ENCODE measurements at places on chromosomes 13 and 19. TPM values are rescaled to one million over a fixed set of nuclear protein-coding genes. Genes with fewer than 3 reads are reported as not detected.

DNA sequence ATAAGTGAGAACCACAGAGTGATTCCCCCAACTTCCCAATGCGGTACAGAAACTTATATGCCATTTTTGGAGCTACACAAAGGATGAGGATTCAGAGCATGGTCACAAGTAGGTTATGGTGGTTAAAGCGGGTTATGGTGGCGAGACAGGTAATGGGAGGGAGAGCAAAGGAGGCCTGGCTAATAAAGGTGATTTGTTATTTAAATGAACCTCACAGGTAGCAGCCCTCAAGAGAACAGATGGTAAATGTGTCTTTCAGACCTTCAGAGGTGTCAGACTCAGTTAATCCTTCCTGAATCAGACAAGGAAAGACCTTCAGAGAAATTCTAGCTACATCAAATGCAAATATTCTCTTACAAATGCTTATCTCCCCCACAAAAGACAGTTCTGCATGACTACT lies 1971.4 kb downstream of the OLFM4 start:
- no peak for DNase-seq

DNA sequence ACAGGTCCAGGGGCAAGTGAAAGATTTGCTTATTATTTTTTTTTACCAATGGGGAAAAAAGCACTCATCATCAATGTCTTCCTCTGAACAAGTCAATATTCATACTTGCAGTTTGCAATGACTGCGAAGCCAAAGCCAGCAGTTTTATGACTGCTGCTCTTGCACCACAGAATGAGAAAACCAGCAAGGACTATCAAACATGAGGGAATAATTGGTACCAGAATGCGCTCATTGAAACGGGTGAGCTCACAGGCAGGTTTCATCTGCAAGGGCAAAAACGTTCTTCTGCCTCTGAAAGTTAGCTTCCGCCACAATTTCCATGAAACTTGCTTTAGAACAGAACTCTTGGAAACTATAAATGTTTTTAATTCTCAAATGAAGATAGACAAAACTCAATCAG lies 5.5 kb downstream of the DLEU7 start:
- no peak for DNase-seq

DNA sequence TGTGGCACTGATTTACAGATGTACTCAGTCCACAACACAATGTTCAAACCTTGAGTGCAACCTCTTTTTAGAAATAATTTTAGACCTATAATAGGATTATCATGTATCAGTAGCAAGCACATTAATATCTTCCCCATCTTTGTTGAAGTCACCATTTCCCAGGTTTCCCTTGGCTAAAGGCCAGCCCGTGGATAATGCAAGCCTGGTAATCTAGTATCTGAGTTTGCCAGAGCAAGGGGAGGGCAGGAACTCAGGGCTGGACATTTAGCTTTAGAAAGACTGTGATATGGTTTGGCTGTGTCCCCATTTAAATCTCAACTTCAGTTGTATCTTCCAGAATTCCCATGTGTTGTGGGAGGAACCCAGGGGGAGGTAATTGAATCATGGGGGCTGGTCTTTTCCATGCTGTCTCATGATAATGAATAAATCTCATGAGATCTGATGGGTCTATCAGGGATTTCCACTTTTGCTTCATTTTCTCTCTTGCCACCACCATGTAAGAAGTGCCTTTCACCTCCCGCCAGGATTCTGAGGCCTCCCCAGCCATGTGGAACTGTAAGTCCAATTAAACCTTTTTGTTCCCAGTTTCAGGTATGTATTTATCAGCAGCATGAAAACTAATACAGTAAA lies 37.7 kb downstream of the SLC6A16 start:
- DNase-seq, result no peak

GRCh38 chr13:45142440-45143345 lies 22.4 kb downstream of the GTF2F2 start:
- DNase-seq, result no peak

GRCh38 chr19:39126312-39127187 lies 964 bp downstream of the PAK4 start:
- no peak for DNase-seq

DNA sequence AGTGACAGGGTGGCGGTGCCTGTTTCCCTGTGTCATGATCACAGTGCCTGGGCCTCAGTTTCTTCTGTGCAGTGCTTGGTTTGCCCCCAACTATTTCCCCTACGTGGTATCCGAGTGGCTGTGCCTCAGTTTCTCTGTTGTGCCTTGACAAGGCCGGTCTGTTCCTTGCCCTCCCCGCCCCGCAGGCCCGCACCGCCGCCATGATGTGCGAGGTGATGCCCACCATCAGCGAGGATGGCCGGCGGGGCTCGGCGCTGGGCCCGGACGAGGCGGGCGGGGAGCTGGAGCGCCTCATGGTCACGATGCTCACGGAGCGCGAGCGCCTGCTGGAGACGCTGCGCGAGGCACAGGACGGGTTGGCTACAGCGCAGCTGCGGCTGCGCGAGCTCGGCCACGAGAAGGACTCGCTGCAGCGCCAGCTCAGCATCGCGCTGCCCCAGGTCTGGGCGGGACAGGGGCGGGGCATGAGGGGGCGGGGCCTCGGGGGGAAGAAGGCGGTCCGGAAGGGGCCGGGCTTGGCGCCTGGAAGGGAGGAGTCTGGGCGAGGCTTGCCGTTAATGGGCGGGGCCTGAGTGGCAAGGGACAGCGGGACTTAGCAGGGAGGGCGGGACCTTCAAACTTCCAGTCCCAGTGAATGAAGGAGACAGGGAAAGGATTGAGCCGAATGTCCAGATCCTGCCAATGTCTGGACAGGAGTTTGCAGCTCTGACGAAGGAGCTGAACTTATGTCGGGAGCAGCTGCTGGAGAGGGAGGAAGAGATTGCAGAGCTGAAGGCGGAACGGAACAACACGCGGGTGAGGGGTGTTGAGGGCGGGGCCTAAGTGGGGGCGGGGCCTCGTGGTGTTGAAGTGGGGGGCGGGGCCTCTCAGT lies 8.6 kb downstream of the PPFIA3 start:
- peak; percentile 93 for DNase-seq

PTGIR gene
- total RNA-seq, result 2.6 TPM

B9D2 gene
- total RNA-seq, result 1.9 TPM

FFAR3 gene
- 0.16 TPM for total RNA-seq

MVB12A gene
- total RNA-seq, result 25.7 TPM

OR7A17 gene
- not detected for total RNA-seq

NBEA gene
- 84.3 TPM for total RNA-seq
